ENCODE measurements at places on chromosomes 11 and 22.
A peak's percentile ranks its signal among the peaks of the same experiment; 100 is the strongest.

DNA sequence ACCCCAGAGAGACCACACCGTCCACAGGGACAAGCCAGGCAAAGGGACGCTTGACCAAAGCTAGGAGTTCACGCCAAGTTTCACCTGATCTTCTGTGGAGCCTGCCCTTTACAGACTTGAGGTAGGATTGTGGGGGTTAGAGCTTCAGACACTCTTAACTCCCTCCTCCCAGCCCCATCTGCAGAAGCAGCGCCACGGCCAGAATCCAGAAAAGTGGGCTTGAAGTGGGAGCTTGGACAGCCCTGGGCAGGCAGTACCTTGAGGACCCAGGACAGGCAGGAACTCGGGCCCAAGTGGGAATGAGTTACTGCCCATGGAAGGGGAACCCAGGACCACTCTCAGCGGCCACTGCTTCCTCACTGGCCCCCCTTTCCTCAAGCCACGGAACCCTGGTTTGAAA is 695.9 kb downstream of the TBC1D22A start:
- DNase-seq = no peak
- no peaks in the 10 kb centered on the region for H3K36me3 ChIP-seq
- H3K27me3 ChIP-seq = no peaks in the 10 kb centered on the region
- H3K4me3 ChIP-seq = no peak overlapping the region

DNA sequence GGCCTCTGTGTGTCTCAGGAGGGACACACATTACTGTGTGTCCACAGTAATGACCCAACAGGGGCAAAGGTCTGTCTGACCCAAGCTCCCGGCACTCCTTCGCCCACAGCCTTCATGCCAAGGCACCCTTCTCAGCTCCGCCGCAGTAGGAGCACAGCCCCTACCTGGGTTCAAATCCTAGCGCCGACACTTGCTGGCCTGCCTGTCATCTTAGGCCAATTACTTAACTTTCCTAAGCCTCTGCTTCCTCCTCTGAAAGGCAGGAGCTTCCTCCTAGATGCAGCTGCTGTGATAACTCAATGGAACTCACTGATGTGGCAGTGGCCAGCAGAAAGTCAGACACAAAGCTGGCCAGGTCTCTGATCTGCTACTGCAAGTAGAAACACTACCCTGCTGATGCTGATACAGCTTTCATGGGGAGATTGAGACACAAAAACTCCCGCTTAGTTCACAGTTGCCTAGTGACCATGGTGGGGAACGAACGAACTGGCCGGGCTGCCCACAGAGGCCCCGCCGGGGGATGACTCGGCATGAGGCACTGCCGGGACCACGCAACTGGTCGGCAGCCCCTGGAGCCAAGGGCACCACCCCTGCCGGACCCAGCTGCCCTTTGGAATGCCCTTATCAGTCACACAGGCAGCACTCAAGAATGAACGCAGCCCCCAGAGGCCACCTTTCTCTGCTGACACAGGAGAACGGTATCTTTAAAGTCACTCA is 8.1 kb downstream of the EHD1 start:
- no peak overlapping the region for H3K27ac ChIP-seq
- no peaks in the 10 kb centered on the region for H3K27me3 ChIP-seq
- no peak for DNase-seq
- peaks cover 65% of the 10 kb centered on the region for H3K36me3 ChIP-seq

DNA sequence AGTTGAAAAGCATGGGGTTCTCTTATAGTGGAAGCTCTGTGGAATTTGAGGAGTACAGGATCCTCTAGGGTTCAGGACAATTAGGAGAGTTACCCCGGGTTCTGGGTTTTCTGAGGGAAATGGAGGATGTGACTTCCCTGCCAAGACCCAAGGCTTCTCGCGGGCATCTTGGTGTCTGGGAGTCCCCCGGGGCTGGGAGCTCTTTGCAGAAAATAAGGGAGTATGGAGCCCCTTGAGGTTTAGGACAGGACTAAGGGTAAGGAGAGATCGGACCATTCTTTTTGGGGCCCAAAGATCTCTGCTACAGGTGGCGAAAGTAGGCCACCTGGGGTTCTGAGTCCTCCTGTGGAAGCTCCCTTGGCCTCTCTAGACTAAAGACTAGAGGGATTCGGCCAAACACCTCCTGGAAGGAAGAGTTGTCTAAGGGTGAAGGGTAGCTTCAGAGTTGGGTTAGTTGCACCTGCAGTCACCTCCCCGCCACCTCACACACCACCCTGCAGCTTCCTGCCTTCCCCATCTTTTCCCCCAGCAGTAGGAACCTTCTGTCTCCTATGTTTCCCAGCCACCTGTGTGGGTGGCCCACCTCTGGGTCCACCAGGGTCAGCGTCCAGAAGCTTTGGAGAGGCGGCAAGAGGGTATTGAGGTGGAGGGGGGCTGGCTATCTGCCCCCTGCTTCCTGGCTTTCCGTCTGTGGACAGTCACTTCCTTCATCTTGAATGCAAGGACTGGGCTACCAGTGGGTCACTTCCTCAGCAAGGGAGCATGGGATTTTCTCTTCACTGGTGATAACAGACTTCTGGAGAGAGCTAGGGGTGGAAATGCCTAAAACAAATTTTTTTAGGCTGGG is 908 bp downstream of the LIMK2 start:
- peaks cover 49% of the 10 kb centered on the region for H3K4me1 ChIP-seq
- H3K27ac ChIP-seq = peak overlapping the region; percentile 41
- no peaks in the 10 kb centered on the region for H3K27me3 ChIP-seq

DNA sequence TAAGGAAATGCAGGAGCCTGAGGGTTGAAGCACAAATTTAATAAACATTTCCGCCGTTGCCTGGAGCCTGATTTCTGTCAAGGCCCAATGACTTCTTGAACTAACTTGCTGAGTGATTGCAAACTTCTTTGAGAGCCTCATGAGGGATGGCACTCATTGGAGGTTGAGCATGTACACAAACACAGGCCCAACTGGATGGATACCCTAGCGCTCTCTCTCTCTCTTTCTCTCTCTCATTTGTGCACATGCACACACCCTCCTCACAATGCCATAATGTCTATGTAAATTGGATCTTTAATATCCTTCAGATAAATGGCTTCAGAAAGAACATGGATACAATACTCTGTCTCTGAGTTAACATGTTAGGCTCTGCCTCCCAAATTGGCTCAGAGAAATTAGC is 597.7 kb upstream of the CADM1 start:
- H3K4me3 ChIP-seq = no peak overlapping the region
- peaks cover 8% of the 10 kb centered on the region for H3K27me3 ChIP-seq
- no peak for DNase-seq
- no peaks in the 10 kb centered on the region for H3K4me1 ChIP-seq

DNA sequence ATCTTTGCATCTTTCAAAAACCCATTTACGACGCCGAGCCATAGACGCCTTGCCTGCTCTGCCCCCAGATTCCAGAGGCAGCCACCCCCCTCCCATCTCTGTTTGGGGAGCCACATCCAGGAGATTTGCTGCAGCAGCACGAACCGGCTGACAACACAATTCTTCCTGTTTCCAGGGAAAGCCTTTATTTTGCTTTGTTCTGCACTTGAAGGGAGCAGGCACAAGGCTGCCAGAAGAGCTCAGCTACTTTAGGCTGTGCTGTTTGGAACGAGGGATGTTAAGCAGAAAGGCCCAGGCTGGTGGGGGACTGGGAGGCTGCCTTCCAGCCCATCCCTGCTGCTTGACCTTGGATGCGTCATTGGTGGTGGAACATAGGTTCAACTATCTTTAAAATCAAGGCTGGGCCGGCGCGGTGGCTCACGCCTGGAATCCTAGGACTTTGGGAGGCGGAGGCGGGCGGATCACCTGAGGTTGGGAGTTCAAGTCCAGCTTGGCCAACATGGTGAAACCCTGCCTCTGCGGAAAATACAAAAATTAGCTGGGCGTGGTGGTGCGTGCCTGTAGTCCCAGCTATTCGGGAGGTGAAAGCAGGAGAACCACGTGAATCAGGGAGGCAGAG is 243.9 kb downstream of the MIAT start:
- no peak overlapping the region for H3K27ac ChIP-seq
- peaks cover 21% of the 10 kb centered on the region for H3K4me1 ChIP-seq
- H3K36me3 ChIP-seq = no peaks in the 10 kb centered on the region
- H3K27me3 ChIP-seq = peaks cover 59% of the 10 kb centered on the region
- no peak overlapping the region for H3K4me3 ChIP-seq
- DNase-seq = no peak

GRCh38 chr22:37953062-37953436 is 352 bp downstream of the C22orf23 start:
- no peaks in the 10 kb centered on the region for H3K27me3 ChIP-seq
- peak; percentile 9 for DNase-seq
- H3K27ac ChIP-seq = peak overlapping the region; percentile 87
- peaks cover 23% of the 10 kb centered on the region for H3K4me1 ChIP-seq
- H3K4me3 ChIP-seq = peak overlapping the region; percentile 94

DNA sequence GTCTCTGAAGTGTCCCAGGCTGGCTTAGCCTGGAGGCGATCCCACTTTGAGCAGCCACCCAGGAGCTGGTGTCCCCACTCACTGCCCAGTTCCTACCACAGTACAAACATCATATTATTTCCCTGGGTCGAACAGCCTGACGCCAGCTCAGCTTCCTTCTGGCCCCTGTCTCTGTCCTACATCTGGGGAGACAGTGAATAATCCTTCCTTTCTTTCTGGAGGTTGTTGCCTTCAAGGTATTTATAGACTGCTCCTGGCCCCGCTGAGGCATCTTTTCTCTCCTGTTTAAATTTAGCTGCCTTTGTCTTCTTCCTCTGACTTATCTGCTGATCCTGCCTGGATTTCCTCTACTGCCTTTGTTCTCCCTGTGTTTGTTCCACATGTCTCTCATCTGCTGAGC is 56.8 kb upstream of the LRRC55 start:
- H3K36me3 ChIP-seq = no peaks in the 10 kb centered on the region
- H3K27me3 ChIP-seq = no peaks in the 10 kb centered on the region
- DNase-seq = no peak
- H3K4me3 ChIP-seq = no peak overlapping the region

DNA sequence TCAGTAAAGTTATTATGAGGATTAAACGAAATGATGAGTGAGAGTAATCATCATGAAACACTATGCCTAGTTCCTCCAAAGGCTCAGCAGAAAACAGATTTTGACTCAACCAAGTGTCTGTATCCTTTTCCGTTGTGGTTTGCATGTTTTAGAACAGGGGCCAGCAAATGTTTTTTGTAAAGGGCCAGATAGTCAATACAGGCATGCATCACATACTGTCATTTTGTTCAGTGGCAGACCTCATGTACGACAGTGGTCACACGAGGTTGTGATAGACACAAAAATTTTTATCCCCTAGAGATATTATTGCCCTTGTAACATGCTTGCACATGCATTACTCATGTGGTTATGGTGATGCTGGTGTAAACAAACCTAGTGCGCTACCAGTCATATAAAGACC is 81.9 kb upstream of the SLC25A18 start:
- no peaks in the 10 kb centered on the region for H3K4me1 ChIP-seq
- H3K36me3 ChIP-seq = no peaks in the 10 kb centered on the region
- no peak overlapping the region for H3K27ac ChIP-seq
- DNase-seq = no peak

DNA sequence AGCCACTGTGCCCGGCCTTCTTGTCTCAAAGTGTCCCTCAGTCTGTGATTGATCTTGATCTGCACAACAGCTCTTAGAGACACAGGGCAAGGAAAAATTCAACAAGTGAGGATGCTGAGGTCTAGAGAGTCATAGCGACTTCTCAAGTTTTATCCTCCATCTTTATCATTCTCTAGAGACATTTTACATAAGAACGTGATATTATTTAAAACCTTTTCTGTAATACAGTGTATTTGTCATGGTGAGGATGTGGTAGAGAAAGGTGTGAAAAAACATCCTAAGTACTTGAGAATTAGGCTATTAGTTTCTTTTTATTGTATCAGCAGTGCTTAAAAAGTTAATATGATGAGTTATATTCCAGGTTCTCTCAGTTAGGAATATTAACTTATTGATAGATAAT is 50.2 kb downstream of the EMSY start:
- H3K4me1 ChIP-seq = no peaks in the 10 kb centered on the region
- H3K36me3 ChIP-seq = no peaks in the 10 kb centered on the region
- no peaks in the 10 kb centered on the region for H3K27me3 ChIP-seq

- H3K27ac ChIP-seq = no peak overlapping the region
- no peak for DNase-seq
- no peak overlapping the region for H3K4me3 ChIP-seq
- no peaks in the 10 kb centered on the region for H3K36me3 ChIP-seq
- H3K4me1 ChIP-seq = peaks cover 22% of the 10 kb centered on the region
Measured at GRCh38 chr11:126113012-126113411, 50.3 kb upstream of the CDON start.

- H3K27me3 ChIP-seq = peaks cover 38% of the 10 kb centered on the region
- H3K4me3 ChIP-seq = no peak overlapping the region
- peaks cover 32% of the 10 kb centered on the region for H3K4me1 ChIP-seq
- no peak for DNase-seq
- H3K27ac ChIP-seq = no peak overlapping the region
Measured at GRCh38 chr11:36360318-36360717, 64.2 kb downstream of the PRR5L start.

- no peaks in the 10 kb centered on the region for H3K27me3 ChIP-seq
- H3K4me3 ChIP-seq = no peak overlapping the region
- DNase-seq = no peak
- H3K4me1 ChIP-seq = no peaks in the 10 kb centered on the region
- no peaks in the 10 kb centered on the region for H3K36me3 ChIP-seq
Measured at GRCh38 chr11:132361011-132361550, 990.7 kb downstream of the NTM start.

DNA sequence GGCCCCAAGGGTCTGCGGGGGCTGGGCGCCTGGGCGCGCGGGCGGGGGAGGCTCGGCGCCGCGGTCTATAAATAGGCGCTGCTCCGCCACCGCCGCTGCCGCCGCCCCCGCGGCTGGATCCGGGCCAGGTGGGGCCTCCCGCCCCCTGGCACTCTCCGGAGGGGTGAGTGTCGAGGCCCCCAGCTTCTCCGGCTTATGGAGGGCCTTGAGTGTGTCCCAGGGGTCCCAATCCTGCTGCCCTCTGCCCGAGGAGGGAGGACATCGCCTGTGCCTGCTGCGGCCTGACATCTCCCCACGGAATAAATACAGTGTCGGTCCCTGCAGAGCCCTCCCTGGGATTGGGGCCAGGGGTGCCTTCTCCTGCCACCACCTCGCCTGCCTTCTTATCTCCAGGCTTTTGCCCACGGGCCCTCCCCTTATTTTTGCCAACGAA is 4.3 kb upstream of the GP1BB start:
- H3K27me3 ChIP-seq = peaks cover 57% of the 10 kb centered on the region
- no peak for DNase-seq
- peak overlapping the region; percentile 55 for H3K4me3 ChIP-seq

DNA sequence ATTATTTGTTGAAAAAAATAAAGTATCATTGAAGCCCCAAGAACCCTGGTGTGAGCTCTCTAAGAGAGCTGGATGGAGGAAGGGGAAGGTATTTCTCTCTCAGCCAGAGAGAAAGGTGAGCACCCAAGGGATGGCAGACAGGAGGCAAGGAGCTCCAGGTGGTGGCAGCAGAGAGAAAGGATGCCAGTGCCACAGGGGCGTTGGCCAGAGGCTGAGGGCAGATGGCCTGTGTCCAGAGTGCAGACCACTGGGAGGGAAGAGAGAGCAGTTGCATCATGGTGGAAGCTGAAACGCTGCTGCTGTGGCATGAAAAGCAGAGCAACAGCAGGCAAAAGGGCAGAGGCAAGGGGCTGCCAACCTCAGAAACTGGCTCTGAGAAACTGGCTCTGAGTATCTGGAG is 8.5 kb downstream of the SPON1 start:
- peaks cover 7% of the 10 kb centered on the region for H3K4me1 ChIP-seq
- H3K4me3 ChIP-seq = no peak overlapping the region
- DNase-seq = peak; percentile 76
- no peaks in the 10 kb centered on the region for H3K36me3 ChIP-seq
- H3K27ac ChIP-seq = no peak overlapping the region

GRCh38 chr11:114122686-114123085 is 63.2 kb downstream of the ZBTB16 start:
- no peaks in the 10 kb centered on the region for H3K36me3 ChIP-seq
- no peak overlapping the region for H3K4me3 ChIP-seq
- H3K27ac ChIP-seq = no peak overlapping the region
- no peak for DNase-seq

Data from Calu3 (cell line).